Mesothelial cell of epicardium (in vitro differentiated cells): ENCODE measurements at places on chromosomes 5 and 9.

DNA sequence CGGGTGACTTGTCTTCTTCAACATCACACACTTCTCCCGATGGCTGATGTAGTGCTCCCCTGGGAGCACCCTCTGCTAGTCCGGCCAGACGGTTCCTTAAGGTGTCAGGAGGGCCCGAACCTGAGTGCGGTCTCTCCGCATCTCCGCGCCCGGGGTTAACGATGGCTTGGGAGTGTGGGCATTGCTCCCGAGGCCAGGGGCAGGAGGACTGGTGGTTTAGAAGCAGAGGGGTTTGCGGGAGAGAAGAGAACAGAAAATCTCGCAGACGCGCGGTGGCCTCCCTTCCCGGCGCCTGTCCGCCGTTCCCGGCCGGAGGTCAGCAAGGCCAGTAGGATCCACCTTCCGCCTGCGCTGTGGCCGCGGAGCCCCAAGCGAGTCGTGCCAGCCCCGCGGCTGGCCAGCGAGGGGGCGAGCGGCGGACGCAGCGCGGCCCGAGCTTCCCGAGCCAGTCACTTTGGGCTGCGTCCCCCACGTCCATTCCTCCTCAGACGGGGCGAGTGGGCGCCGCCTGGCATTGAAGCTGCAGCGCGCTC lies 700 bp downstream of the CDO1 start:
- DNase-seq = no peak
- peak overlapping the region; percentile 93 for H3K27ac ChIP-seq
- no peaks in the 10 kb centered on the region for H3K36me3 ChIP-seq
- H3K4me3 ChIP-seq = peak overlapping the region; percentile 93
- H3K4me1 ChIP-seq = peaks cover 29% of the 10 kb centered on the region

GRCh38 chr5:176704355-176704754 lies 57.1 kb downstream of the TSPAN17 start:
- H3K27ac ChIP-seq = no peak overlapping the region
- H3K36me3 ChIP-seq = no peaks in the 10 kb centered on the region
- H3K27me3 ChIP-seq = peaks cover 59% of the 10 kb centered on the region

DNA sequence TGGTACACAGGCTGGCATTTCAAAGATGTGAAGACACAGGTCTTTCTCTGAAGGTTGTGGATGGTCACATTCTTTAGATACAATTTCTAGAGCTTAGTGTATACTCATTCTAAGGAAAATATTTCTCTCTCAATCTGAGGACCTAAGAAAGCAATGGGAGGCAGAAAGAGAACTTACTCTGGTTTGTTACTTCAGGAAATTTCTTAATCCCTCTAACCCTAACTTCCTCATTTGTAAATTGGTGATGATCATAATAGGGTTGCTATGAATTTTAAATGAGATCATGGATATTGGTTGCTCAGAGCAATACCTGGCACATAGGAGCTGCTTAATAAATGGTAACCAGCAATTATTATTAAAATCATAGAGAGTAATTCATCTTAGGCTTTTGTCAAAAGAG lies 22.1 kb downstream of the FAM170A start:
- H3K36me3 ChIP-seq = no peaks in the 10 kb centered on the region
- H3K27me3 ChIP-seq = no peaks in the 10 kb centered on the region
- DNase-seq = no peak
- no peak overlapping the region for H3K4me3 ChIP-seq
- no peak overlapping the region for H3K27ac ChIP-seq

- peaks cover 33% of the 10 kb centered on the region for H3K27me3 ChIP-seq
- H3K4me1 ChIP-seq = peaks cover 33% of the 10 kb centered on the region
- DNase-seq = no peak
- no peaks in the 10 kb centered on the region for H3K36me3 ChIP-seq
These were observed 5.7 kb downstream of the FIBCD1 start for GRCh38 chr9:130933114-130934046.

DNA sequence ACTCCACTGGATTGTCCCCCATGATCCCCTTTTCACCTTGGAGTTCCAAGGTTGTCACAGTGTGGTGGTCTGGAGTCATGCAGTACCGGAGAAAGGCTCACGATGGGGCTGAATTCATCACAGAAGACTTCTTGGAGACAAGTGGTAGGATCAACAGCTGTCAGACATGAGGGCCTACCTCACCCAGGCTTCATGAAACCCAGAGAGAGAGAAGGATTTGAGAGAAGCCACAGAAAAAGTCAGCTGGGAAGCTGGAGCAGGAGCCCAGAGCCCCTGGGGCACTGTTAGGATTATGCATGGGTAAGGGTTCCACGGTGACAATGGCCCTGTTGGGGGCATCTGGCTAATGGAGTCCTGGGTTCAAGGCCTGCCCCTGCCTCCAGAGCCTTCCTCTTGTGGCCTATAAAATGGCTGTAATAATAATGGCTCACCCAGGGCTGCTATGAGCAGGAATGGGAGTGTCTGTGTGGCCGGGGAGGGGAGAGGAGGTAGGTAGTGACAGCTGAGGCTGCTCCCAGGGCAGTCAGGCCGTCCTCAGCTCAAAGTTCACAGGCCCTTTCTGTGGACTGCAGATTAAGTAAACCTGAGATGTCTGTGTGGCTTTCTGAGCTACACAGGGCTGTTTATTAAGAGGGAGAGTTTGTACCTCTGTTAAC lies 910 bp downstream of the TRIM14 start:
- H3K4me1 ChIP-seq = peaks cover 15% of the 10 kb centered on the region
- H3K27me3 ChIP-seq = no peaks in the 10 kb centered on the region
- DNase-seq = no peak
- peak overlapping the region; percentile 64 for H3K4me3 ChIP-seq
- H3K36me3 ChIP-seq = no peaks in the 10 kb centered on the region
- no peak overlapping the region for H3K27ac ChIP-seq

- H3K4me1 ChIP-seq = peaks cover 56% of the 10 kb centered on the region
- peaks cover 1% of the 10 kb centered on the region for H3K27me3 ChIP-seq
- H3K4me3 ChIP-seq = peak overlapping the region; percentile 56
- H3K27ac ChIP-seq = peak overlapping the region; percentile 37
These were observed 4.5 kb downstream of the NREP start for GRCh38 chr5:111752426-111752965.

- no peak for DNase-seq
- H3K27ac ChIP-seq = no peak overlapping the region
- no peaks in the 10 kb centered on the region for H3K36me3 ChIP-seq
- H3K4me3 ChIP-seq = no peak overlapping the region
- H3K27me3 ChIP-seq = no peaks in the 10 kb centered on the region
These were observed 32.7 kb upstream of the SPARC start for GRCh38 chr5:151719228-151720000.

DNA sequence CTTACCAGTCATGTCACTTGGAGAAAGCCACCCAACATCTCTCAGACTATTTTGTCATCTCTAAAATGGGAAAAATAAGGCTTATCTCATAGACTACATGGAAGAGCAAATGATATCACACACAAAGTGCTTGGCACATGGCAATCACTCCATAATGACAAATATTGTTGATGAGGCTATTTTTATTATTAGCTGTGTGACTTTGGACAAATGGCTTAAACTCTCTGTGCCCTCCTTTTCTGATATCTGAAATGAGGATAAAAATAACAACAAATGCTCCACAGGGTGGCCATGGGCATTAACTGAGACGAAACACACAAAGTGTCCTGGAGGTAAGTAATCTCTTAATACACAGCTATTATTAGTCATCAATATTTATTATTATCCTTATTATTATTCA lies 125.5 kb upstream of the HAND1 start:
- no peak overlapping the region for H3K4me3 ChIP-seq
- no peaks in the 10 kb centered on the region for H3K36me3 ChIP-seq
- no peak for DNase-seq
- peaks cover 17% of the 10 kb centered on the region for H3K4me1 ChIP-seq
- no peak overlapping the region for H3K27ac ChIP-seq
- no peaks in the 10 kb centered on the region for H3K27me3 ChIP-seq

DNA sequence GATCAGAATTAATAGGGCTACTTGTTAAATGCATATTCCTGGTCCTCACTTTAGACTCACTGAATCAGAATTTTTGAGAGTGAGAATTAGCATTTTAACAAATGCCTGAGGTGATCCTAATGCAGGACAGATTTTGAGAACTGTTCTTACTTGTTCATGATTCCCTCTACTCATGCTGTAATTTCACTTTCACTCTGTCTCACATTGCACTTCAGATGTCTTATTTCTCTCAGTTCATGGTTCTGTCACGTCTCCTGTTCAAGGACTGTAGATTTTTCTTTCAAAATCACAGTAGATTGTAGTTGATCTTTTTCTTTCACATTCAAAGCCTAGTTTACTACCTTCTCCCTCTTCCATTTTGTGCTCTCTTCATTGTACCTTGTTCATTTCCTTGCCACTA lies 54.3 kb downstream of the ADGRV1 start:
- H3K27me3 ChIP-seq = no peaks in the 10 kb centered on the region
- H3K36me3 ChIP-seq = no peaks in the 10 kb centered on the region
- no peak for DNase-seq
- no peaks in the 10 kb centered on the region for H3K4me1 ChIP-seq

- peaks cover 4% of the 10 kb centered on the region for H3K27me3 ChIP-seq
- no peak for DNase-seq
- H3K27ac ChIP-seq = no peak overlapping the region
- no peaks in the 10 kb centered on the region for H3K4me1 ChIP-seq
- H3K4me3 ChIP-seq = no peak overlapping the region
These were observed 2253.1 kb upstream of the C9orf72 start for GRCh38 chr9:29826421-29826820.

- H3K27me3 ChIP-seq = no peaks in the 10 kb centered on the region
- H3K27ac ChIP-seq = peak overlapping the region; percentile 14
- no peak overlapping the region for H3K4me3 ChIP-seq
- H3K4me1 ChIP-seq = peaks cover 46% of the 10 kb centered on the region
These were observed 420.6 kb upstream of the TYRP1 start for GRCh38 chr9:12272471-12273120.
